ENCODE measurements at places on chromosomes 16 and 17.

DNA sequence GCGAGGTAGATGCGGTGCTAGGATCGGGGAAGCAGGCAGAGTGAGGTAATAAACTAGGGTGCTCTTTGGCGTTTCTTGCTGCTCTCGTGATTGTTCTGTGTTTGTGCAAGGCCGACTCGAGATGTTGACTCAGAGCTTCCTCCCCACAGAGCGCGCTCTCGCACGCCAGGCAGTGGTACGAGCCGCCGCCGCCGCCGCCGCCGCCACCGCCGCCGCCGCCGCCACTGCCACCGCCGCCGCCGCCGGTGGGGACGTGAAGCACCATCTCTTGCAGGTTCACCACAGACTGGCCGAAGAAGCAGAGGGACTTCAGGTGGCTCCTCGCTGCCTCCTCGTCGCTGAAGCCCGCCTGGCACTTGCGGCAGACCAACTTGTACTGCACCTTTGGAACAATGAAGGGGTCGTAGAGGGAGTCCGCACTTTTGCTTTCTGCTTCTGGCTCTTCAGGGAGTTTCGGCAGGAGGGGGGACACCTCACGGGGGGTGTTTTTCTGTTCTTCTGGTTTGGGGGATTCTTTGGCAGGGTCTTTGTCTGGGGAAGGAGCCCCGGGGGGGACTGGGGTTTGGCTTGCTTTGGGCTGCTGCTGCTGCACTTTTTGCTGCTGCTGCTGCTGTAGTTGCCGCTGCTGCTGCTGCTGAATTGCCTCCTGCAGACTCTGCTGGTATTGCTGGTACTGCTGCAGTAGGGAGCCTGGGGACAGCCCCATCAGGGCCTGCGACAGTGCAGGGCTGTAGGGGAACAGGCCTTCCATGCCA, 260.2 kb downstream of the ZFHX3 start:
- DNase-seq = peak; percentile 91

DNA sequence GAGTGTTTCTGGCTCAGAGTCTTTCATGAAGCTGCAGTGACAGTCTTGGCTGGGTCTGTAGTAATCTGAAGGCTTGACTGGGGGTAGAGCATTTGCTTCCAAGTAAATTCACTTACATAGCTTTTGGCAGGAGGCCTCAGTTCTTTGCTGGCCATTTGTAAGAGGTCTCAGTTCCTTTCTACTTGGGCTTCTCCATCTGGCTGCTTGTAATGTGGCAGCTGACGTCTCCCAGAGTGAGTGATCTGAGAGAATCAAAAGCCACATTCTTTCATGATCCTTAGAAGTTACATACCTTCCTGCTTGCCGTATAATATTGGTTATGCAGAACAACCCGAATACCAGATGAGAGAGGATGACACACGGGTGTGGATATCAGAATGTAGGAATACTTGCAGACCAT, 39.8 kb downstream of the NF1 start:
- no peak for DNase-seq

DNA sequence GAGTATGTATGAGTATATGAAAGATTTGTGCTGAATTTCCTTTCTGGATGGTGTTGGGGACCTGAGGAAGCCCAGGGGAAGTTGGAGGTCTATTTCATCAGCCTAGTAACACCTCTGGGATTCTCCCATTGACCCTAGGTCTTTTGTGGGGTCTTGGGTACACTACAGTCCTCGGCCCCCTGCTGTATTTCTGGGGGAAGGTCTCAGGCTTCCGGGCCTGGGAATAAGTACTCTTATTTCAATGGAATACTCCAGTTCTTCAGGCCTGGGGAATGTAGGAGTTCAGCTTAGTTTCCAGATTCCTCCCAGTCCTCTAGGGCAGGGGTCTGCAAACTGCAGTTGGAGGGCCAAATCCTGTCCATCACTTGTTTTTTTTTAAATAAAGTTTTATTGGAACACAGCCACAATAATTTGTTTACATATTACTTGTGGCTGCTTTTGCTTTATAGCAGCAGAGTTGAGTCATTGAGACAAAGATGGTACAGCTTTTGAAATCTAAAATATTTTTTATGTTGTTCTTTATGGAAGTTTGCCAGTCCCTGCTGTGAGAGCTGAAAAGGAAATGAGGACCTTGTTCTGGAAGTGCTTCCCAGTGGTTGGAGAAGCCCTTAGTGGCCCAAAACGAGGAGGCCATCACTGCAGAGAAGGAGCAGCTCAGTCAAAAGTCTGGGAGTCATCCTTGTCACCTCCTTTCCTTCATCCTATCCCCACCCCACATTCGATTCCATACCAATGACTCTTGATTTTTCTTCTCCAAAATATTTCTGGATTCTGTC, 142.5 kb upstream of the HS3ST2 start:
- DNase-seq = no peak

DNA sequence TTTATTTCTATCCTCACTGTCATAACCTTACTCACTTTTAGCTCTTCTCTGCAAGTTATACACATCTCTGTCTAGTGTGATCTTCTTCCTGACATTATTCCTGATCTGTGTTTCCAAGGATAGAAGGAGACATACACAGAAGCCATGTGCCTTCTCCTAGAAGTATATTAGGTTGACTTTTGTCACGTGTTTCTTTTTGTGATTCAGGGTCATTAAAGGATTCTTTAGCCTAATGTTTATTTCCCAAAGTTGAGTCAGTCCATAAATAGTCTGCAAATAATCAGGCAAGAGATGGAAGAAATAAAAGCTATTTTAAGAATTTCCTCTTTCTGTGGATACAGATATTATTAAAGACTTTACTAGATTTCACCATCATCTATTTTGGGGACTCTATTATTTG, 214.1 kb upstream of the GOT2 start:
- no peak for DNase-seq

DNA sequence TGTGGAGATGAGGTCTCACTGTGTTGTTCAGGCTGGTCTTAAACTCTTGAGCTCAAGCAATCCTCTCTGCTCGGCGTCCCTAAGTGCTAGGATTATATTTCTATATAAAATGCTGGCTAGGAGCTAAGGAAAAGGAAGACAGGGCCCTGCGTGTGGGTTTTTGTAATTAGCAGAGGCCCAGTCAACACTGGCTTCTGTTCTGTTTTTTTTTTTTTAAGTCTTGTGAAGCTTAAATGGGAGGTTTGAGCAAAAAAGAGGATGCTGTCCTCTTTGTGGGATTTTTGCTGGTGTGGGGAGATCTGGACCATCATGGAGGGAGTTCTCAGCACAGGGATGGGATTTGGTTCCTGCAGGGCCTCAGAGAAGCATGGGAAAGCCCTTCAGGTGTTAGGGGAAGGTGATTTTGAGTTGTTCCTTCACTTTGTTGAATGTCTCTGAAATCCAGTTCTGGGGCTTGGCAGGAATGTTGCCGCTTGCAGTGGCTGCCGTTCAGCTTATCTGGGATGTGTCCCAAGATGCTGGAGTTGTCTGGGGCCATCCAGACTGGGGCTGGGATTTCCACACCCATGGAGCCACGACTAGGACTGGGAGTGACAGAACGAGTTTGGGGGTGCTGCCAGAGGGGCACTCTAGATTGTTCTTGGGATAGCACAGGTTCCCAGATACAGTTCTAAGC, 4.2 kb downstream of the PYCARD start:
- no peak for DNase-seq

GRCh38 chr16:74296104-74296431, 546 bp upstream of the PSMD7 start:
- DNase-seq = no peak

- no peak for DNase-seq
These were observed 20.9 kb downstream of the HSD11B2 start for GRCh38 chr16:67451704-67452435.

DNA sequence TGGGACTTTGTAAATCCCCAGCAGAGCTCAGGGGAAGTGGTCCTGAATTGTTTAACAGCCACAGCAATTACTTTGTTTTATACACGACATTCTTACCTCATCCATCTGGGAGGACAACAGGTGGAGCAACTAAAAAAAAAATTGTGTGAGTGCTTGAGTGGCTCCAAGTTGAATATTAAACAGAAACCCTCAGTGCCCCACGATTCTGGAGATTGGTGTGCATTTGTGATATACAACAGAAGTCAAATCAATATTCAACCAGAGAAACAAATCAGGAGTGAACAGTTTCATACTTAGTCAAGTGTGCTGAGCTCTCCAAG, 204.8 kb downstream of the HAPSTR1 start:
- DNase-seq = no peak

DNA sequence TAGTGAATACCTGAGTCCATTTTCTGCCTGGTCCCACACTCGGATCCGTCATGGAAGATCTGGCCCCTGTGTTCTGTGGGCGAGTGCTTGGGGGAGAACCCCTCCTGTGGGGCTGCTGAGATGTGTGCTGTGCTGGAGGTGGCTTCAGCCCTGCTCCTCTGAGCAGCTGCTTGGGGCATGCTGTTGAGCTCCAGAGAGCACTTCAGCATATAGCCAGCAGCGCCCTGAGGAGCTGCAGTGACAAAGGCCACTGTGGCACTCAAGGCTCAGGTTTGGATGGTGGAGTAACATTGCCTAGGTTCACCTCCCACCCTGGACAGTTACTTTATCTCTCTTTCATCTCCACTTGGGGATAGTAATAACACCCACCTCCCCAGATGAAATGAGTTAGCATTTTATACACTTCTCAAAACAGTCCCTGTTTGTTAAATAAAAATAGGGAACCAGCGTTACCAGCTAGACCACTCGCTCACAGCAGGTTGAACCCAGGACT, 75.3 kb downstream of the KSR1 start:
- DNase-seq = no peak

DNA sequence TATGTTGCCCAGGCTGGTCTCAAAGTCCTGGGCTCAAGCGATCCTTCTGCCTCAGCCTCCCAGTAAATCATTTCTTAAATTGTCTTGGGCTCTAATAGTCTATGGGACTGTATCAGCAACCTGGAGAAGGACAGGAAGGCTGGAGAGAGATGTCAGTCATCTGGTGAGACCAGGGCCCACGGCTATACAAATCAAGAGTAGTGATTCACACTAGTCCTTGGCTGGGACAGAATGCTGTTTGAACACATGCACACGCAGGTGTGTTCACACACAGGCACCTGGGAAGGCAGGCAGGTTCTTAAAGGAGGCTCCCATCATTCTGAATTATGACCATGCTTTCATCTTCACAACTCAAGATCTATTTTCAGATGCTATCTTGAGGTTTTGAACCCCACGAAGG, 14.1 kb downstream of the NQO1 start:
- no peak for DNase-seq

DNA sequence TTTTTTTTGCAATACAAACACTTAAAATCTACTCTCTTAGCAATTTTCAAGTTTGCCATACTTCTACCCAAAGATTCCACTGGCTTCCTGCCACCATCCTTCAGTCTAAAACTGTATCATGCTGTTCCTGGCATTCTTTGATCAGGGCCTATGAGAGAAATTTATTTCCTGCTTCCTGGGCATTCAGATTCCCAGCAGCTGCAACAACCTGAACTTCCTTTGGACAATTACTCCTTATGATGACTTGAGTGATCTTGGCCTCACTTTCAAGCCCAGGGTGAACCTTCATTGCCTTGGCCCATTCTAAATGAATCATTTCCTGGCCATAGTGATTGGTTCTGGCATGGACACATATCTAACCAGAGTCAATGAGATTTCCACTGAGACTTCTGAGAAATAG, 18.0 kb upstream of the MON1B start:
- no peak for DNase-seq

GRCh38 chr17:6752068-6752909, 3.6 kb upstream of the XAF1 start:
- no peak for DNase-seq

DNA sequence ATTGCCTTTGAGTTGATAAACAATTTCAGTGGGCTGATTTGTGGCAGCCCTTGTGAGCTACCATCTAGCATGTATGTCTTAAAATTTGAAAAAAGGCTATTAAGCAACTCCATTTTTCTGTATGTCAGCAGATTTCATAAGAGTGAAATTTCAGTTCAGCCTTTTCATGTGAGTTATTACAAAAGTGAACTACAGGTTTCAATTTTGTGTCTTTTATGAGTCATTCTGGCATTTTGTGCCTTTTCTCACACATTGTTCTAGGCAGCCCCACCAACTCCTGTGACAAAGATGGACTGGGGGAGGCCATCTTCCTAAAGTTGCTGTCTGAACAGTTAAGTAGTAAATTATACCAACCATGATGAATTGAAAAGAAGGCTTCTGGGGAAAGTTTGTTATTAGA, 52.1 kb downstream of the USP10 start:
- peak; percentile 59 for DNase-seq

GRCh38 chr17:4540224-4540651, 14.9 kb downstream of the MYBBP1A start:
- no peak for DNase-seq

All from GM20000 (cell line).